Mammary epithelial cell (primary cell): ENCODE measurements at places on chromosomes 2 and 18. TPM values are rescaled to one million over a fixed set of nuclear protein-coding genes. Genes with fewer than 3 reads are reported as not detected.

DNA sequence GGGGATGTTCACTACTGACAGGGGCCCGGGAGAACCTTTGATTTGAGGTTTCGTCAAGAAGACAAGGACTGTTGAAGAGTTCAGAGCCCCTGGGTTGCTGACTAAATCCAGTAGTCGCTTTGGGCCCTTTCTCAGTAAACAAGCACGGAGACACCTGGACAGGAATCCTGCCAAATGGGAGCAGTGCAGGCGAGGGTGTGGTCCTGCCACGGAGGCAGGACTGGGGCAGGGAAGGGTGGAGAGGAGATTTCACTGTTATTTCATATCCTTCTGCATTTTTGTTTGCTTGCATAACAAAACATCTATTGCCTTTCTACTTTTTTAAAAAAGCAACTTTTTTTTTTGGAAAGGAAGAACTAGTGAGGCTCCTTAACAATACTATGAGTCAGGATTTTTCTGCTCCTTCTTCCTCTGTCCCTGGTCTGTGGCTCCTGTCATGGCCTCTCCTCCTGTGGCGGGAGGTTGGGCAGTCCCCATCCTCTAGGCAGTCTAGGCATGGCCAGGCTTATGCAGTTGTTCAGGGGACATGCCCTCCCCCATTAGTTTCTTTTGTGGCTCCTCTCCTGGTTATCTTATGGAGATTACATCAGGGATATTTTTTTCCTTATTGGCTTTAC lies 57.7 kb downstream of the ARHGEF4 start:
- peak; percentile 69 for DNase-seq

GRCh38 chr18:48571639-48572384 lies 33.0 kb downstream of the CTIF start:
- DNase-seq, result no peak

DNA sequence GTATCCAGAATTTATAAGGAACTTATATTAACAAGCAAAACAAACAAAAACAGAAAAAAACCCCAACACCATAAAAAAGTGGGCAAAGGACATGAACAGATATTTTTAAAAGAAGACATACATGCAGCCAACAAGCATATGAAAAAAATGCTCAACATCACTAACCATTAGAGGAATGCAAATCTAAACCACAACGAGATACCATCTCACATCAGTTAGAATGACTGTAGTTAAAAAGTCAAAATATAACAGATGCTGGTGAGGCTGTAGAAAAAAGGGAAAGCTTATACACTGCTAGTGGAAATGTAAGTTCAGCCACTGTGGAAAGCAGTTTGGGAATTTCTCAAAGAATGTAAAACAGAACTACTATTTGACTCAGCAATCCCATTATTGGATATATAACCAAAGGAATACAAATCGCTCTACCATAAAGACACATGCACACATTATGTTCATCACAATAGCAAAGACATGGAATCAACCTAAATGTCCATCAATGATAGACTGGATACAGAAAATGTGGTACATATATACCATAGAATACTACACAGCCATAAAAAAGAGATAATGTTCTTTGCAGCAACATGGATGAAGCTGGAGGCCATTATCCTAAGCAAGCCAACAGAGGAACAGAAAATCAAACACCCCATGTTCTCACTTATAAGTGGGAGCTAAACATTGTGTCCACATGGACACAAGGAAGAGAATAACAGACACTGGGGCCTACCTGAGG lies 25.3 kb downstream of the PREPL start:
- DNase-seq, result no peak

- DNase-seq, result peak; percentile 3
Measured at GRCh38 chr18:64037812-64038414, 68.0 kb downstream of the SERPINB8 start.

- DNase-seq, result no peak
Measured at GRCh38 chr2:240999873-241000541, 1.6 kb downstream of the SNED1 start.

- DNase-seq, result no peak
Measured at GRCh38 chr2:234481301-234481700, 15.6 kb downstream of the ARL4C start.

- DNase-seq, result no peak
Measured at GRCh38 chr2:49487139-49487538, 332.8 kb upstream of the FSHR start.

DNA sequence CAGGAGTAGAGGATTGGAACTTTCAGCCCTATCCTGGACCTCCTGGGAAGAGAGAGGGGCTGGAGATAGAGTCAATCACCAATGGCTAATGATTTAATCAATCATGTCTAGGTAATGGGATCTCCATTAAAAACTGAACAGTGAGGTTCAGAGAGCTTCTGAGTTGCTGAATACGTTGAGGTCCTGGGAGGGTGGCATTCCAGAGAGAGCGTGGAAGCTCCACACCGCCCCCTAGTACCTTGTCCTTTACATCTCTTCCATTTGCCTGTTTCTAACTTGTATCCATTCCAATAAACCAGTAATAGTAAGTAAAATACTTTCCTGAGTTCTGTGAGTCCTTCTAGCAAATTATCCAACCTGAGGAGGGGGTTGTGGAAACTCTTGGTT lies 101.7 kb downstream of the B3GNT2 start:
- no peak for DNase-seq

DNA sequence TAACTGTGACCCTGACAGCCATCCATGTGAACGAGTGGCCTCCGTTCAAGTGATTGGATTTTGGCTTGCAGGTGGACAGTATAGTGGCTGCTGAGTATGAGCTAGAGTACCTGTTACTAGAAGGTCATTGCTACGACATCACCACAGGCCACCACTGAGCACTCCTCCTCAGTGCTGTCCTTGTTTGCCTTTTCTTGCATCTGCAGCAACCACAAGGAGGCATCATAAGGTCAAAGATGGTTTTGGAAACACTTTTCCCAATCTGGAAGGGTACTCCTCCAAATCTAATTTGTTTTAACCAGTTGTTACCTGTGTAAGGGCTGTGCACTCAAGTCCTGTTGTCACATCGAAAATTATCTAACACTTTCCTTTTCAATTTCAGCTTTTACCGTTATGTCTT lies 81.2 kb downstream of the UGGT1 start:
- DNase-seq, result no peak

DNA sequence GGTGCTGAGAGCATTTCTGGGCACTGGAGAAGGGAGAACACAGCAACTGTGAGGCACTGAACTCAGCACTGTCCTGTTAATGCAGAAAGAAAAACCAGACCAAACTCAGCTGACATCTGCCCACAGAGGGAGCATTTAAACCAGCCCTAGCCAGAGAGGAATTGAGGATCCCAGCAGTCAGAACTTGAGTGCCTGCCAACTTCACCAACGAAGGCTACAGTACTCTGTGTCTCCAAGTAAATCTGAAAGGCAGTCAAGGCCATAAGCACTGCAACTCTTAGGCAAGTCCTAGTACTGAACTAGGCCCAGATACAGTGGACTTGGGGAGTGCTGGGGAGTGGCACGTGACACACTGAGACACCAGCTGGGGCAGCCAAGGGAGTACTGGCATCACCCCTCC lies 176.2 kb upstream of the ZC3H15 start:
- peak; percentile 8 for DNase-seq

DNA sequence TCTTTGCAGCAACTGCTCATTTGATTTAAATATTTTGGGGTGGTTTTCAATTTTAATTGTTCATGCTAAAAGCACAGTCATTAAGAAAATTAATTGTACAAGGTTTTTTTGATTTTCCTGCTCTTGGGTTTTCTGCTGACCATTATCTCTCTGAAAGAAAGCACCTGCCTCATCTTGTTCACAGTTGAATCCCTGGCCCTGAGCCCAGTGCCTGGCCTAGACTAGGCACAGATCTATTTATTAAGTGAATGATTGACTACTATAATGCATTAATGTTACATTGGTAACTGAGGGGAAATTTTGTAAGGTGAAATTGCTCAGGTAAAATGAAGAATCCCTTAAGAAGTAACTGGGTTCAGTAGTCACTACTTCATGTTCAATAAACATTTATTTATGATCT lies 22.0 kb downstream of the IL1RL2 start:
- no peak for DNase-seq

GRCh38 chr2:226971084-226971483 lies 135.2 kb downstream of the RHBDD1 start:
- no peak for DNase-seq

GRCh38 chr2:8469709-8470493 lies 212.0 kb upstream of the ID2 start:
- no peak for DNase-seq

- peak; percentile 75 for DNase-seq
Measured at GRCh38 chr2:195543902-195544894, 112.8 kb upstream of the SLC39A10 start.

- peak; percentile 66 for DNase-seq
Measured at GRCh38 chr2:162308747-162309503, 9.6 kb downstream of the IFIH1 start.

GRCh38 chr2:15764683-15765011 lies 173.0 kb downstream of the DDX1 start:
- DNase-seq, result no peak

DNA sequence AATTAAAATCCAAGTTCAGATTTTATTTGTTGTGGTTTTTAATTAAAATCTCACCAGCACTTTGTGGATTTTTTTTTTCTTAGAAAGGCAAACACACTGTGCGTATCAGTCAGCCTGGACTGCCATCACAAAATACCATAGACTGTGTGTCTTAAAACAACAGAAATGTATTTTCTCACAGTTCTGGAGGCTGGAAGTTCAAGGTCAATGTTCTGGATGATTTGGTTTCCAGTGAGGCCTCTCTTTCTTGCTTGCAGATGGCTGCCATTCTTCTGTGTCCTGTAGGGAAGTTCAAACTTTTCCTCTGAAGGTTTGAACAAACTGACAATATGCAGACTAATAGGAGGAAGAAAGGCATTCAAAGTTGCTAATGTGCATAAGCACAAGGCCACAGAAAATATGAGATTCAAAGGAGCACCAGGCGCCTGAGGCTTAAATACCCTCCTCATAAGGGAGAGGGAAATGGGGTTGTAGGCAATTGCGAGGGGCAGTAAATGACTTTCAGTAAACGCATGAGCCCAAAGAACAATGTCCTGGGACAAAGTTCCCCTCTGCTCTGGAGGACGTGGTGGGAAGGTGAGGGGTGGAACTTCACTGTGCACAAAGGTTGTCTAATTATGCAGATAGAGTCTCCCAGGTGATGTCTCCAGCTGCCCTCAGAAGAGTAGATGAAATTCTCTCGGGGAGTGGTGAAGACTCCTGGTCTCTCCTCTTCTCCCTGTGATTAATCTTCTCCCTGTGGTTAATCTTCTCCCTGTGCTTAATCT lies 26.5 kb upstream of the KCNF1 start:
- DNase-seq, result no peak

DNA sequence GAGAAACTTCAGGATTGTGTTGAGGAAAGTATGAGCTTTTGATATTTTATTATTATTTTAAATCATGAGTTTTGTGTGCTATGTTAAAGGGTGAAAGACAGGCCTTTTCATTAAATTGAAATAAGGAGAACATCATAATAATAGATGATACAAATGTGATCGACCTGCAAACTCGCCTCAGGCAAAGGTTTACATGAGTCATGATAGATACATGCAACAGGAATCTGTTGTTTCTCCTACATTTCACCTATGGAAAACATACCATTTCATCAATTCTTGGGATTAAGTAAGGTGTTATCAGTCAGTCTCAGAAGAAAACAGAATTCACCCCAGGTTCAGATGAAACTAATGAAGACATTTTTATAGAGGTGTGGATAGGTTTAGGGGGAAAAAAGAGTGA lies 1992.5 kb upstream of the PIK3C3 start:
- DNase-seq, result peak; percentile 35

GRCh38 chr18:51712821-51713220 lies 515.3 kb upstream of the MEX3C start:
- no peak for DNase-seq

DNA sequence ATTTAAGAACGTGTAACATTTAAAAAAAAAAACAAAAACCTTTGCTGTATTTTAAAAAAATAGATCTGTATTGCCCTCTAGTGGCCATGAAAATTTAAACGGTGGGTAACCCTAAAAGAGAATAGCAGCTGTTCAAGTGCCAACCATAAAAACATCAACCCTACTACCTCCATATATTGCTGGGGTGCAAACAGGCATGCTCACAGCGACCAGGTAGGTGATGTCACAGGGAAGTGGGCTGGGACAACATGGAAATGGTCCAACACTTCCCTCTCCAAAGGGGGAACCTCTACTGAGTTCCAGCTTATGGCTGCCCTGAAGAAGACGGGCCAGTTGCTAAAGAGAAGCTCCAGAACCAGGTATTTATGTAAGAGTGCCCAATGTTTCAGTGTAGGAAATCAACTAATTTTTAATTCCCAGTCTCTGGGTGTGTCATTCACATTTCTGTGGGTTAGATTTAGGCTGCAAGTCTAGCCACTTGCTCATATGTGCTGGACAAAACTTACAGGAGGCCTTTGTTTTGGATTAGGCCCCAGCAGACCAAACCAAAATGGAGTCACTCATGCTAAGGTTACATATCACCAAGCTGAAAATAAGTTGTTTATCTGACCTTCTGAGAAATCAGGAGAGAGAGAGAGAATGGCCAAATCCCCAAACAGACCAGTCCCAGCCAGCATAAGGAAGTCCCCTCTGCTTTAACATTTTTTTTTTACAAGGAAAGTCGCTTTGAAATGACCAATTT lies 54.5 kb downstream of the SKA1 start:
- DNase-seq, result no peak

DNA sequence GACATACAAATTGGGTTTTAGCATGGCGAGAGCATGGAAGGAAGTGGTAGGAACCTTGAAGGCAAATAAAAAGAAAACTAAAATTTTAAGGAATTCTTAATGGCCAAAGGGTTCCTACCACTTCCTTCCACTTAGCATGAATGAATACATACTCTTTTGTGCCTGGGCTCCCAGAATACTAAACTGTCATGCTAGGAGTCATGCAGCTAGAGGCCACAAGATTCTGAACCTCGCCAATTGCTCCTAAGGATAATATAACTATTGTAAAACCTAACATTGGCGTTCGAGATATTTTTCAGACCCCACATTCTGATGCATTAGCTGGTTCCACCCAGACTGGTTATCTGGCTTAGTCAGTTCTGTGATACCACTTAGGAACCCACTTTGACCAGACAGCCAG lies 38.6 kb upstream of the ARHGAP25 start:
- DNase-seq, result no peak

Gene POTEI
- 0.01 TPM for polyA plus RNA-seq

Gene MALL
- polyA plus RNA-seq, result 96.9 TPM

Gene RAB17
- 12.8 TPM for polyA plus RNA-seq

Gene KLHL41
- polyA plus RNA-seq, result 0.14 TPM

Gene FEV
- not detected for polyA plus RNA-seq

Gene TMEM127
- polyA plus RNA-seq, result 47.6 TPM

Gene ZNF804A
- not detected for polyA plus RNA-seq

Gene IL18RAP
- not detected for polyA plus RNA-seq

Gene LBX2
- 0.10 TPM for polyA plus RNA-seq

Gene IL1B
- polyA plus RNA-seq, result 161 TPM

Gene EN1
- not detected for polyA plus RNA-seq

Gene EPHA4
- polyA plus RNA-seq, result 2.0 TPM

Gene CDH19
- not detected for polyA plus RNA-seq

Gene TEKT4
- polyA plus RNA-seq, result not detected

Gene FBXO41
- polyA plus RNA-seq, result 4.5 TPM

Gene TMEM178A
- 0.17 TPM for polyA plus RNA-seq

Gene PAIP2B
- 0.61 TPM for polyA plus RNA-seq

Gene ZAP70
- 0.06 TPM for polyA plus RNA-seq
